MV-4-11 (cell line): ENCODE measurements at places on chromosomes 12 and 14.
A peak's percentile ranks its signal among the peaks of the same experiment; 100 is the strongest.

DNA sequence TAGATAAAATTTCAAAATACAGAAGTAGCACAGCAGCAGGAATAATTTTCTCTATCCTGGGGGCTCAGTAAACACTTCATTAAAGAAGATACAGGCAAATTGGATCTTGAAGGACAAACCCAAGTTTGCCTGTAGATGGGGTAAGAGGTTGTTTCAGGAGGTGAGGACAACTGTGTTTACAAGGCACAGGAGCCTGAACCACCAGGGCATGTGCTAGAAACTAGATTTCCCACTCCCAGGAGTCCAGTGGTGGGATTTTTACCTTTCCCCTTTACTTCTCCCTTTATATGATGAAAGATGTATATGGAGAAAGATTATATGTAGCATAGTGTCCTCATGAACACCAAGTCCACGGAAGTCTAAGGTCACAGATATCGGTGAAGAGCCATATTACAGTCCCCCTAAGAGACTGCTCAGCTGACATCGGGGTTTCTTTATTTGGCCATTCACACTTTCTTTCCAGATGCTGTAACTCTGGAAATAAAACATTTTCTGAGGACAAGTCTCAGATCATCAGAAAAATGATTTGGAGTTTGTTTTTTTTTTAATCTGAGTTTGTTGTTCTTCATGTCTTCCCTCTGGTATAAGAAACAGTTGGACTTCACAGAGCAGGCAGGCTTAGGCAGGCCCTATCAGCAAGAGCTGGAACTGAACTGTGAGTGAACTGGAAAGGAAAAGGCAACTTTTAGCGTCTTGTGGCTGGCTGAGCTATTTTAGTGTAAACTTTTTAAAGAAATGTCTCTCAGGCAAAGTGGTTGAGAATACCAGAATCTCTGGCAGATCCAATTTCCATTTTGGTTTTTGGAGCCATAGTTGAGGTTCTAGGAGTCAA lies 8.0 kb upstream of the EVL start:
- peak; percentile 44 for DNase-seq

GRCh38 chr14:101466456-101467180 lies 94.7 kb upstream of the DIO3 start:
- no peak for DNase-seq

GRCh38 chr14:103740991-103741689 lies 25.5 kb downstream of the ZFYVE21 start:
- no peak for DNase-seq

DNA sequence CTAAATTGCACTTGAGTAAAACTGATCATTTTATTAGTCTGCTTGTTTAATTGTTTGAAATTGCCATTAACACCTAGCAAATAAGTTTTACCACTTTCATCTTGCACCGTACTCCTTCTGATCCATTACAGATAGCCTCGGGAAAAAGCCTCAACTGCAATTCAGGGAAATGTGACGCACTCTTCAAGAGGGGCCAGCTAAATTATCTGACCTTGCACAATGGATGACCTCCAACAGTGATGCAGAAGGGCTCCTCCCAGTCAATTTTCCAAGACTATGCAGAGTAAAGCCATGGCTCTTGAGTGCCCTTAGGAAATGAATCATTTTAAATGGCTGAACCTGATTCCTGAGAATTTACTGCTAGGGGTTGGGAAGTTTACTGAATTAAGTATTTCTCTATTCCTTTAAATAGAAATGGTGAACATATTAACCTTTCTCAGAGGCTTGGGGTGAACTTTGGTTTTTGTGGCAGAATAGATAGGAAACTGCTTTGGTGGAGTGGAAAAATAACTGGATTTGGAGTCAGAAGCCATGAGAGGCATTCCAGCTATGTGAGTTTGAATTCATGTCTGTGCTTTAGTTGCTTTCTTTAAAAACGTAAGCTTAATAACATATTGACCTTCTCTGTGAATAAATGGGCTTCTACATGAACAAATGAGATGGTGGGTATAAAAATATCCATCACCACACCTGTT lies 64.8 kb upstream of the OVCH1 start:
- no peak for DNase-seq

DNA sequence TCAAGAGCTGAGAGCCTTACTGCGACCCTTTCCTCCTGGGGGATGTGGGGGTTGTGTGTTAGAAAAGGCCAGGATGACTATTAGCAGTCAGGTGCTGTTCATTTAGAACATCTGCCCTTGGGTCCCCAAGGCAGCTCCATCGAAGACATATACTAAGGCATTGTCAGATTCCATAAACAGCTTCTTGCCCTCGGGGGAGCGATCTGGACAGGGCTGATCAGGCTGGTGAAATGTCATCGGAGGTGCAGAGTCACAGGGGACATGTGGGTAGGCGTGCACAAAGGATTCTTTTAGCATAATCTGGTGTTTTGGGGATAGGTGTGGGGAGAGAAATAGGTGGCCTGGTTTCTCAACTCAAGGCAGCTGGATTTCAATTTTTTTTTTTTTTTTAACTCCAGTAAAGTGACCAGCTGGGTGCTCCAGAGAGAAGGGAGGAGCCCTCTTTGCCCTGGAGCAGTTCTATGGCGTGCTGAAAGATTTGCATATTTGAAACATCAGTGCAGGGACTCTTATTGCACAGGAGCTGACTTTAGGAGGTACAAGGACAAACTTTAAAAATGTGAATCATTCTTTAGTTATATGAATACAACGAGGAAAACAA lies 160.1 kb downstream of the SUDS3 start:
- no peak for DNase-seq

DNA sequence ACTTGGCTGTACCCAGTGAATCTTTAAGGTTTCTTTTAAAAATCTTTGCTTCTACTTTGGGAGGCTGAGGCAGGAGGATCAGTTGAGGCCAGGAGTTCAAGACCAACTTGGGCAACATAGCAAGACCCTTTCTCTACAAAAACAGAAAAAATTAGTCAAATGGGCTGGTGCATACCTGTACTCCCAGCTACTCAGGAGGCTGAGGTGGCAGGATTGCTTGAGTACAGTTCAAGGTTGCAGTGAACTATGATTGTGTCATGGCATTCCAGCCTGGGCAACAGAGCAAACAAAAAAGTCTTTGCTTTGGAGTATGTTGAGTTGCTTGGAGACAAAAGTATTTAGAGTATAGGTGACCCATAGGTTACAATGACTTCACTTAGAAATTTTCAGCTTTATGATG lies 6.2 kb upstream of the DDX55 start:
- DNase-seq, result no peak

DNA sequence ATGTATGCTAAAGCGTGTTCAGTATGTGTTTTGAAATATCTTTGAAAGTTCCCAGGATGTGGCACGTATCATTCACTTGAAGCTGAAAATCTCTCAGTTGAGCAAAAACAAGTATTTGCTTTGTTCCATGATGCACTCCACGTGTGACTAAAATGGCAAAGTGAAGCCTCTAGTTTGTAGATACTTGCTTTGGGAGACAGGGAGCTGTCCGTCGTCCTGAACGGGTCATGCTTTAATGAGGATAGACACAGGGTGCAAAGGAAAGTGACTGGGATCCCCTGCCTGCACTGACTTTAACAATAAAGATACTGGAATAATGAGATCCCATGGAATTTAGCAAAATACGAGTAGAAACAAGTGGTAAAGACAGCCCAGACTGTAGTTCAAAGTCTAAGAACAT lies 991.4 kb downstream of the NRXN3 start:
- no peak for DNase-seq

GRCh38 chr12:69019910-69020309 lies 86.9 kb upstream of the CPM start:
- DNase-seq, result no peak

DNA sequence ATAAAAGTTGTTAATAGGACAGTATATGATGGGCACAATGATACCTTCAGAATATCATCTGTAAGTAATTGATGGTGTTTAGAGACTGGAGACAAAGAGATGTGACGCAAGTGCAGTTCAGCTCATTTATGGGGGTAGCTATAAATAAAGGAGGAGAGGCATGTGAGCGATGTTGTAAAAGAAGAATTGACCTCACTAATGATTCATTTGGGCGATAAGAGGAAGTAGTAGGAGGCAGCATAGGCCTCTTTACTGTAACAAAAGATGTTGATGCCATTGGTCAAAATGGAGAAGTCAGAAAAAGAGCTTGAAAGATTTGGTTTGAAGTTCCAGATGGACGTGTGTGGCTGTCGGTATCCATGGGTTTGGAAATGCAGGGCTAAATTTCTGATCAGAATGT lies 70.0 kb downstream of the FLRT2 start:
- DNase-seq, result peak; percentile 98

- no peak for DNase-seq
Measured at GRCh38 chr14:101408077-101408831, 153.0 kb upstream of the DIO3 start.

DNA sequence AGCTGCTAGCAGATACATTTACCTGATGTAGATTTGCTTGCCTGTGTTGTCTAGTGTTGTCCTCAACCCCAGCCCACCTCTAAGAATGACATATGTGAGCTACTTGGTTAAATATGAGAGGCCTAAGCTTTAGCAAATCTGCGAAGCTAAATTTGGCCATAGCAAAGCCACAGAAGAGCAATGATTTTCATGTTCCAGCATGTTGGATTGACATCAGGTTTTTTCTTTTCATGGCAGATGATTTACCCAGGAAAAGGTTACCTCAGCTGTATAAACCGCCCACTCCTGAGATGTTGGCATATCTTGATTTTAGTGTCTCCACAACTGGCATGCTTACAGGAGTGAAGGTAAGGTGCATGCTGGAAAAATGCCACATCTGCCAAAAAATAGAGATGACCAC lies 36.4 kb upstream of the ATF1 start:
- no peak for DNase-seq

GRCh38 chr14:72924337-72924736 lies 1.9 kb upstream of the DCAF4 start:
- DNase-seq, result no peak

GRCh38 chr12:93914281-93914680 lies 234.1 kb upstream of the PLXNC1 start:
- DNase-seq, result no peak

GRCh38 chr12:99706736-99707473 lies 59.4 kb downstream of the GARIN6 start:
- no peak for DNase-seq

DNA sequence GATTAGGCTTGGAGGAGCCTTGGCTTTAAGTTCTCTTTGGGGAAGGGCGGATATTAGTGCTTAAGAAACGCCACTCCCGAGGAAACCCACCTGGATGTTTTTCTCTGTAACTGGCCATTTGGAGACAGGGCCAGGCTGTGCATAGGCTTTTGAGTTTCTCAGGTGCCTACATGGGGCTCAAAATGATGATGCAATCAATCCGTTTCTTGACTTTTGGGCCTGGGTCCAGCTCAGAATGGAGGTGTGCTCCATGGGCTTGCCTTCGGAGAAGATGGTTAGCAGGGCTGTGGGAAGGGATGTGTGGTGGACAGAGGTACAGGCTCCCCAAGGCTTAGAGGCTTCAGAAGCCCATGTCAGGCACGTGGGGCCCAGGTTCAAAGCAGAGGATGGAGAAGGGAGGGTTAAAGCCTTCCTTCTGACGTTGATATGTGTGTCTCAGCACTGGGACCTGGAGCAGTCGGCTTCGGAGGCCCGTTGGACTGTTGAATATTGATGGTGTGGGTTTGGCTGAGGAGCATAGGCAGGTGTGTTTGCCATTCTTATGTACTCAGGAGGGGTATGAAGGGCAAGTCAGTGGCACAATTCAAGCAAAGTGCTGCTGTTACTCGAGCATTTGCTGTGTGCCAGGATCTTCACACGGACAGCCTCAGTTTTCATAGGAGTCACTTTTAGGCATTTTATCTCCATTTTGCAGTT lies 82.8 kb downstream of the SLC25A47 start:
- no peak for DNase-seq

DNA sequence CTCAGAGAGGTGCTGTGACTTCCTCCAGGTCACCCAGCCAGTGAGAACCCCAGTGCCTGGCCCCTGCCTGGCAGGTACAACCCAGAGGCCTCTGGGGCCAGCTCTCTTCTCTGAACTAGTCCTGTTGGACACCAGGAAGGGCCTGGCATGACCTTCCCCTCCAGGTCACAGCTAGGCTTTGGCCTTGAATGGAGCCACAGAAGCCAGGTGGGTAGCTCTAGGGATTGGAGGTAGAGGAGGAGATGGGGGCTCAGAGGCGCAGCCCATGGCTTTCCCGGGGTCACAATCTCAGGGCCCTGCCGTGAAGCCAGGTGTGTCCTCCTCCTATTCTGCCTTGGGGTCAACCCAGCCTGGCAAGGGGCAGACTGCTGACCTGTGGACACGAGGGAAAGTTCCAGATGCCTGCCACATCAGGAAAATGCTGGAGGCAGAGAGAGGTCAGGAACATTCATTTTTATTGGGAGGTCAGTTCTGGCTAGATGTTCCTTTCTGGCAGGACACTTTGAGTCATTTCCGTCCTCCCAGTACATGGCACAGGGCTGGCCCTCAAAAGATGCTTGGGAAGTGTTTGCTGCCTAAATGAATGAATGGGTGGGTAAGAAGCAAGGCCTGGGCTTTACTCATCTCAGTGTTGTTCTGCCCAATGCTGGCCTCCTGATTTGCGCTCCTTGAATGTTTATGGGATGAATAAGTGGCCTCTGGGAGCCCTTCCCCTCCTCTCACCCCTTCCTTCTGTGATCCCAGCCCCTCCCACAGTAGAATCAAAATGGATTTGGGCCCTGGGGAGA lies 25.4 kb downstream of the FAM222A start:
- no peak for DNase-seq

- no peak for DNase-seq
Measured at GRCh38 chr14:66383771-66384170, 102.4 kb upstream of the CCDC196 start.

GRCh38 chr14:96090441-96091148 lies 51.4 kb downstream of the C14orf132 start:
- DNase-seq, result no peak

- DNase-seq, result no peak
Measured at GRCh38 chr12:79747274-79747673, 56.5 kb upstream of the PAWR start.

DNA sequence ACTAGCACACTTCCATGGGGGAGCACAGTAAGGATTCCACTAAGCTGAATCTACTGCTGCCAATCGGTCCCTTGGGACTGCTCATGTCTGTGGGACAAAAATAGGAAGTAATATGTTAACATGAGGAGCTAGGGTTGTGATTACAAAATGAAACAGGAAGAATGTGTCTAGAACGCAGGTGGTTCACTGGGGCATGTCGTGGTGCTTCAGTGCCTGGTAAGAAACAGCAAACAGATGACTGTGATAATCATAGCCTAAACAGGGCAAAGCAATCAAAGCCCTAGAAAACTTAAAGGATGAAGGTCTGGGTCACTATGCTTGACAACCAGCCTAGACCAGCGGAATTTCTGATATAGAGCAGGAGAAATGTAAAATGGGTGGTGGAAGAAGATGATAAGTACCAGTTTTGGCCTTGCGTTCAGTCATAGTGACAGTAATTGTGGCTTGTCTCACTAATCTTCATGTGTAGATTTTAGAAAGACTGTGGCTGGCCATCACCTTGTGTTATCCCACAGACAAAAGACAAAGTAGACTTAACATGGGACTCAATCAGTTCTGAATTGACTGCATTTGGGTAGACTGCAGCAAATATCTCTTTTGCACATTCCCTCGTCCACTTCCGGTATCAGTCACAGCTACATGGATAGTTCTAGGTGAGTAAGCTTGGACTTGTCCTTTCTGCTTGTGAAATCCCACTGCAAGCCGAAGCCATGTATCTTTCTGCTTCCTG lies 51.4 kb downstream of the WASHC3 start:
- DNase-seq, result peak; percentile 84

GRCh38 chr12:14138495-14138894 lies 157.1 kb upstream of the GRIN2B start:
- DNase-seq, result no peak

- DNase-seq, result no peak
Measured at GRCh38 chr12:124399622-124400021, 104.7 kb downstream of the RFLNA start.

GRCh38 chr14:67949771-67950170 lies 130.2 kb downstream of the RAD51B start:
- no peak for DNase-seq
